Chondrocyte (in vitro differentiated cells): ENCODE measurements at places on chromosomes 13 and 19. TPM values are rescaled to one million over a fixed set of nuclear protein-coding genes. Genes with fewer than 3 reads are reported as not detected.

Gene ZNF709
- 2.0 to 5.2 TPM (median 3.0 TPM) in 3 replicates for total RNA-seq

Gene UBE2L5
- not detected in 3 replicates for total RNA-seq

Gene ARL11
- not detected in 3 replicates for total RNA-seq

Gene BRSK1
- total RNA-seq: 14.0 to 15.9 TPM (median 15.3 TPM) in 3 replicates

Gene PSG2
- 0.44 TPM in 1 of 3 replicates, not detected in the others for total RNA-seq

Gene HIPK4
- total RNA-seq: 0.20 to 0.53 TPM (median 0.46 TPM) in 3 replicates

Gene OR7E24
- not detected in 3 replicates for total RNA-seq

Gene FKRP
- total RNA-seq: 25.2 to 27.7 TPM (median 26.6 TPM) in 3 replicates

Gene IRGC
- not detected in 3 replicates for total RNA-seq

Gene KIR2DL4
- not detected in 3 replicates for total RNA-seq

Gene NRTN
- 0.54 to 0.77 TPM in 2 of 3 replicates, not detected in the other for total RNA-seq

Gene SELENOV
- not detected in 3 replicates for total RNA-seq
